ENCODE measurements at places on chromosomes 12 and 14.

GRCh38 chr12:87020071-87020470 lies 763.9 kb upstream of the MGAT4C start:
- DNase-seq: no peak

DNA sequence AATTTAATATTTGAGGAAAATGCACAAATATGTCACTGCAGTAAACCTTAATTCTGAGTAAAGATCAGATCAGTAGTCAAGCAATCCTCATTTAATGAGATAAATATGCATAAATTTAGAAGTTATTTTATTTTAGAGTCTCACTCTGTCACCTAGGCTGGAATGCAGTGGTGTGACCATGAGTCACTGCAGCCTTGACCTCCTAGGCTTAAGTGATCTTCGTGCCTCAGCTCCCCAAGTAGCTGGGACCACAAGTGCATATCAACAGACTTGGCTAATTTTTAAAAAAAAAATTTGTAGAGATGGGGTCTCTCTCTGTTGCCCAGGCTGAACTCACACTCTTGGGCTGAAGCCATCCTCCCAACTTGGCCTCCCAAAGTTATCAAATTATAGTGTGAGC lies 41.3 kb downstream of the LMO3 start:
- no peak for DNase-seq

GRCh38 chr12:71671816-71672215 lies 7.7 kb downstream of the THAP2 start:
- DNase-seq: no peak

- no peak for DNase-seq
Observed at GRCh38 chr14:40920380-40920779, 686.3 kb upstream of the LRFN5 start.

GRCh38 chr12:29725587-29726320 lies 58.0 kb downstream of the TMTC1 start:
- DNase-seq: no peak

GRCh38 chr14:44616204-44616603 lies 109.1 kb upstream of the FSCB start:
- DNase-seq: no peak

DNA sequence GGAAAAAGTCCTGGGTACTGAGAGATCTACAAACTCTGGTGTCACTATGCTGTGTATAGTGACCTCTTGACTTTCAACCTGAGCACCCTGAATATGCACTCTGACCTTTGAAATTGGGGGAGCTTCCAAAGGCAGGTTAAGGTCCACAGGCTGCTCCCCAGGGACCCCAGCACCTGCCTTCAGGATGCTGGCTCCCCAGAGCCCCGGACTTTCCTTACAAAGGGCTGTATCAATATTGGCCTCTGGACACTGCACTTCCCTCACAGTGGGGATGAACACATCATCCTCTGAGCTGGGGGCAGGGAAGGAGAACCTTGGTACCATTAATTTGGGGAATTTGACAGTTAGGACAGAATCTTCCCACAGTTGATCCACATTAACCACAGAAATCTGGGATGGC lies 14.3 kb downstream of the PLD4 start:
- no peak for DNase-seq

- no peak for DNase-seq
Observed at GRCh38 chr14:100342195-100342594, 19.1 kb downstream of the SLC25A47 start.

- DNase-seq: no peak
Observed at GRCh38 chr14:104341532-104342434, 203.4 kb downstream of the KIF26A start.

- no peak for DNase-seq
Observed at GRCh38 chr12:124555168-124556073, 12.0 kb downstream of the NCOR2 start.

DNA sequence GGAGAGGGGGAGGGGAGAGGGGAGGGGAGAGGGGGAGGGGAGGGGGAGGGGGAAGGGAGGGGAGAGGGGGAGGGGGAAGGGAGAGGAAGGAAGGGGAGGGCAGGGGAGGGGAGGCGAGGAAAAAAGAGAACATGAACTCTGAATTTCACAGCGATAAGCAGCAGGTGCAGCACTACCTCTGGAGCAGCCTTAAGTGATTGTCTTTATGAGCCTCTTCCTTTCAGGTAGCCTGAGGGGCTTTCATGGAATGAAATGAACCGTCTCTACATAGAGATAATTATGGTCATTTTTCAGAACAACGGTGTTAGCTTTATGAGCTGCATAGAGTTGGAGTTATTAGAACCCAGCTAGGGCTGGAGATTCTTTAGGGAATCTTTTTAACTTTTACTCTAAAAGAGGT lies 18.1 kb upstream of the PTCSC3 start:
- no peak for DNase-seq

- DNase-seq: no peak
Observed at GRCh38 chr14:78335531-78335930, 165.4 kb downstream of the NRXN3 start.

- no peak for DNase-seq
Observed at GRCh38 chr12:112219195-112219594, 93.8 kb downstream of the TRAFD1 start.

- no peak for DNase-seq
Observed at GRCh38 chr12:3022961-3023360, 54.2 kb upstream of the TSPAN9 start.

GRCh38 chr12:110627500-110628195 lies 13.7 kb downstream of the TCTN1 start:
- DNase-seq: no peak

DNA sequence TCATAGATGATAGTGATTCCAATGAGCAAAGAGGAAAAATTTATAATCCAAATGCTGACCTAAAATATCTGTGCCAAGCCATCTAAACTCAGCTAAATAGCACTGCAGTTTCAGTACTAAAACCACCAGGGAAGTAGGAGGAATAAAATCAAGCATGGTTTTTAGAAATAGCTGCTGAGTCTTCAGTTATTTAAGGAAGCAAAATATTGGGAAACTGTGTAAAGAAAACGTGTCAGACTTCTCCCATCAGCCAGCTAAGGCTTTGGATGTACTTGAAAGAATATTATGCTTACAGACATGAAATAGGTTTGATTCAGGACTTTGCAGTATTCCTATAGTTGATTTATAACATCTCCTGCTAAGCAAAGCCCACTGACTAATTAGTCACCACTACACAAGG lies 24.7 kb downstream of the CLEC2D start:
- DNase-seq: no peak

- no peak for DNase-seq
Observed at GRCh38 chr14:90556012-90556477, 159.2 kb downstream of the CALM1 start.

DNA sequence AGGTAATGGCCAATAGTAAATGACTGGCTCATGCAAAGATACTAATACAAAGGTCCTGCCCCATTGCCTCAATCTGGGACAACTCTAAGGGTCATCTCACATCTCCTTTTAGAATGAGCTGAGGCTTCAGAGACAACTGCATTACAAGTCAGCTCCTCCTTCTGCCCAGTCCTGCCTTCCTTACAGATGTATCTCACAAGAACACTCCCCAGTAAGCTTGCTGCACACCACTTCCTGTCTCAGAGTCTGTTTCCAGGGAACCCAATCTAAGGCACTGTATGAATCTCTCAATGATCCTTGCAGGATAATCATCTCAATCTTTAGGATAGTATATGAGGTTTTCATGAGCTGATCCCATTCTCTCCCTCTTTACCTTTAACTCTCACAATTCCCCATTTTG lies 57.8 kb upstream of the ZDHHC17 start:
- DNase-seq: no peak

- DNase-seq: no peak
Observed at GRCh38 chr14:55684956-55685584, 105.1 kb downstream of the KTN1 start.

DNA sequence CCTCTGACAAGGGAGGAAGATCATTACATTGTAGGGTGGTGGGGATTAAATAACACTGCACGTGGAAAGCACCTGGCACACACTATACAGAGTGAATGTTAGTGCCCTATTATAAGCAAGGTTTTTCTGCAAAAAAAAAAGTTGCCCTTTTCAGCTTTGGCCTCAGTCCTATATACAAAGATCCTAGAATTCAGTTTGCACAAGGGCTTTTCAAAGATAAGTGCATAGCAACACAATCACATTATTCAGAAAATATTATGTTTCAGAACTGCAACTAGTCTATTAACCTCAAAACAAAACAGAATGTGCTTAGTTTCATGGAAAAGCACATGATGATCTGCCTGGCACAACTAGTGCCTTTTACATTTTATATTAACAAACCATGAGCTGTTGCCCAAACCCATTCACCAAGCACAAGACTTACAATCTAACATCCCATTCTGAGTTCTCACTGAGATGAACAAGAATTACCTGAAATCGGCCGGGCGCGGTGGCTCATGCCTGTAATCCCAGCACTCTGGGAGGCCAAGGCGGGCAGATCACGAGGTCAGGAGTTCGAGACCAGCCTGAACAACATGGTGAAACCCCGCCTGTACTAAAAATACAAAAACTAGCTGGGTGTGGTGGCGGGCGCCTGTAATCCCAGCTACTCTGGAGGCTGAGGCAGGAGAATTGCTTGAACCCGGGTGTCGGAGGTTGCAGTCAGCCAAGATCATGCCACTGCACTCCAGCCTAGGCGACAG lies 1.8 kb downstream of the TM7SF3 start:
- no peak for DNase-seq

DNA sequence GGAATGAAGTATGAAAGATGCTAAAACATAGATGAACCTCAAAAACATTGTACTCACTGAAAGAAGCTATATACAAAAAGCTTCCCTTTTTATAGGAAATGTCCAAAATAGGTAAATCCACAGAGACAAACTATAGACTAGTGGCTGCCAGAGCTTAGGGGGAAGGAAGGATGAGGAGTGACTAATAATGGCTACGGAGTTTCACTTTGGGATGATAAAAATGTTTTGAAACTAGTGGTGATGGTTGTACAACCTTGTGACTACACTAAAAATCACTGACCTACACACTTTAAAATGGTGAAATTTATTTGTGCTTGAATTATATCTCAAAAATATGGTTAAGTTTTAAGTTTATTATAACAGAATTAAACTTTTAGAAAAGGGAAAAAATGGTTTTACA lies 37.1 kb upstream of the AMN1 start:
- DNase-seq: no peak

DNA sequence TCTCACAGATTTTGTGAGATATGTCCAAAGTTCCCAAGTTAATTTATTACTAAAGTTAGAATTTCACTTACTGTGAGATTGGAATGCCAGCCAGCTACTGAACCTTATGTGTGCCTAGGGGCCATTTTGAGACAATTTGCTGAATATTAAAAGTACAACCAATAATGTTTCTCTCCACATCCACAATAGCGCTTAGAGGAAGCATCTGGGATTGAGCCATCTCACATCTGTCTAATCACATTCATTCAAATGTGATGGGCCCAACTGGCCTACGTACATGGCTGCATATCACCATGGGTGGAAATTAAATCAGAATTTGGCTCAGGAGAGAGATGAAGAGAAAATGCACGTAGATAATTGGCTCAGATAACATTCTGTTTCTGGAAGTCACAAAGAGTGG lies 1294.0 kb downstream of the AACS start:
- DNase-seq: no peak

DNA sequence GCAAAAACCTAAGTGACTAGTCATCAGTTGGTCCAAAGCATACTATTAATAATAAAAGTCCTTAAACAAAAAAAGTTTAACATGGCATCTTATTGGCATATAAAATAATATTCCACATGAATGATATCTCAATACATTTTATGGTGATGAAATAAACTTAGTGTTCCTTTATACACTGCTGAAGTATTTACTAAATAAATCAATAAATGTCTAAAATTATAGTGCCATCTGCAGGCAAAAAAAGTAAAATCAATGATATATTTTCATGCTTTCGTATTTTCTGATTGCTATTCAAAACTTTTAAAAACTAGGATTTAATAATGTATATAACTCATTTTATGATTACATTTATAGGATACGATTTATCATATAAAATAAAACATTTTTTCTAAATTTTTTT lies 30.5 kb downstream of the PUS7L start:
- no peak for DNase-seq

DNA sequence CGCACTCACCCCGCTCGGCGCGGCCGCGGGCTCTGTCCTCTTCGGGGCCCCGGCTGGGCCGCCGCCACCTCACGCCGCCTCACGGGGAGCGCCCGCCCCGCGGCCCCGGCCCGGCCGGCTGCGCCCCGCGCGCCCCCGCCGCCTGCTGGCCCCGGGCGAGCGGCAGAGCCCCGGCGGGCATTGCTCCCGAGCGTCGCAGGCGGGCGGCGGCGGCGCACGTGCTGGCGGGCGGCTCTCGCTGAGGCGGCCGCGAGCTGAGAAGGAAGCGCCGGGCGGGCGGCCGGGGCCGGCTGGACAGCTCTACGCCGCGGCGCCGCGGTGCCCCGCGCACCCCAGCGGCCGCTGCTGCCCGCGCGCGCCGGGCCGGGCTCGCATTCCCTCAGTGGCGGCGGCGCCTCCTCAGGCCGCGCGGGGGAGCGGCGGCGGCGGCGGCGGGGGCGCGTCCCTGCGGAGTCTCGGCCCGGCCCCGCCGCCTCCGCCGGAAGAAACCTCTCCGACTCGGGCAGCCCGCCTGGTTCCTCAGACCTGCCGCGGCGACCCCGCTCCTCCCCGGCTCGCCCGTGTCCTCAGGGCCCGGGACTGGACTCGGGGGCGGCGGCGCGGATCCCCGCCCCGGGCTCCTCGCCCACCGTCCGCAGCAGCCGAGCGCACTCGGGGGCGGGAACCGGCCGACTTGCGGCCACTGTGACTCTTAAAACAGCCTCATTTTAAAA lies at the start of gene PITPNM2:
Gene PITPNM2, minus strand, starts transcription at position 347 of the 713 bp plus-strand sequence. CDS start 116,500 bp downstream, outside the sequence.
- DNase-seq: peak; percentile 33

GRCh38 chr12:130702966-130703732 lies 12.9 kb downstream of the RIMBP2 start:
- DNase-seq: no peak

- no peak for DNase-seq
Observed at GRCh38 chr12:127570793-127571360, 696.1 kb upstream of the TMEM132C start.

DNA sequence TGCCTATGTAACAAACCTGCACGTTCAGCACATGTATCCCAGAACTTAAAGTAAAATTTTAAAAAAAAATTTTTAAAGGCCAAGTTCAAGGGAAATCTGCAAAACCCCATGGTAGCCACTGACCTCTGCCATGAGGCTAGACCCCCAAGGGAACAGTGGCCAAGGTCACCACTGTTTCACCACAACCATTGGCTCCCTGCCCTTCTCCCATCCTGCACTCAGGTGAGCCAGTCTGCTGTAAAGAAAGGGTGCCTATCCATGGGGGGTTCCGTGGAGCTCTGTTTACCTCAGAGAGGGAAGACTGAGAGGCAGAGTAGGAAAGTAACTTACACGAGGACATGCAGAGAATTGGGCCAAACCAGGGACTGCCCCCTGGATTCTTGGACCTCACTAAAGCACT lies 38.6 kb downstream of the VWF start:
- no peak for DNase-seq

GRCh38 chr14:98919434-98919833 lies 352.6 kb downstream of the BCL11B start:
- DNase-seq: no peak
